ENCODE measurements at places on chromosomes 1 and 21.
A peak's percentile ranks its signal among the peaks of the same experiment; 100 is the strongest.

DNA sequence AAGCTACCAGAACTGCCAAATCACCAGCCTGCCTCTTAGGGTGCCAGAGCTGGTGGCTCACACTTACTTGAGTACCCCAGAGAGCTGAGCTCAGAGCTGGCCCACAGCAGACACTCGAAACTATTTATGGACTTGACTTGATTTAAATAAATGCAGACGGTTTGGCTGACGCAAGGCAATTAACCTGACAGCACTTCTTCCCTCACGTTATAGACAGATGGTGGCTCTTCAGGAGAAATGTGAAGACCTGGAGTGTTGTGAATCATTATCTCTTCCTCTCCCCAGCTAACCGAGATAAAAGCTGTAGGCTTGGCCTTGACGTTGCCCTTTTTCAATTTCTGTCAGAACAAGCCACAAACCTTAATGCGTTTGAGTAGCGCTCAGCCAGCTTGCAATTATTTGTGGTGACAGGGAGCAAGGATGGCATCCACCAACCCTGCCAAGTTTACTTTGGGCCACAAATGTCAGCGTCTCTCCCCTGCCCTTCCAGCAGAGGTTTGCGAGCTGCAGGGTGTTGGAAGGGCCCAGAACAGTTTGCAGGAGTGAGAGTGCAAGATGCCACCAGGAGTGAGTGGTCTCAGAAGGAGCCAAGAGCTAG is 34.0 kb upstream of the BCAR3 start:
- peak; percentile 43 for DNase-seq

DNA sequence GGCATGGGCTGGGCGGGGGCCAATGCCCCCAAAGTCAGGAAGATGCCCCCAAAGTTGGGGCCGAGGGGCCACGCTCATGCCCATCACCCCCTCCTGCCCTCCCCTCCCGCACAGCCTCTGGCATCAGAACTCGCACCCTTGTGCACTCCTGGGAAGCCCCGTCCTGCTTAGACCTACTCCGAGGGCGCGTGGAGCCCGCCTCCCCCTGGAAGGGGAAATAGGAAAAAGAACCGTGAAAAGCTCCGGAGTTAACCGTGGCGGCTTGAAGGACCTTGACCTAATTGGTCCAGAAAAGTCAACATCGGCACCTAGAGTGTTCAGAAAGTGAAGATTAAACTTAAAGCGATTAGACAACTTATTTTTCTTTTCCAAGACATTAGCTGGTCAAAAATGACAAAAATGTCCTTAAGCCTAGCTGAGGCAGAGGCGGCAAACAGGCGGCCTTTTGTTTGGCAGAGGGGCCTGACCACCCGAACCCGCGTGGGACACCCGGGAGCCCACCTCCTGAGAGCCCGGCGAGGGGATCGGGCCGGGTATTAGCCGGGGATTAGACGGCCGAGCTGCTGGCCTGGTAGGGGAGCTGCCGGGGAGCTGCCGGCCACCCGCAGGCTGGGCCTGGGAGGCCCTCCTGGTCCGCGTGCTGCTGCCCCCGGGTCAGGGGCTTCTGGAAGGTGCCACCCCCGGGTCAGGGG is 65.5 kb downstream of the PRDM16 start:
- no peak for DNase-seq

GRCh38 chr1:161956097-161956496 is 67.6 kb downstream of the OLFML2B start:
- no peak for DNase-seq

DNA sequence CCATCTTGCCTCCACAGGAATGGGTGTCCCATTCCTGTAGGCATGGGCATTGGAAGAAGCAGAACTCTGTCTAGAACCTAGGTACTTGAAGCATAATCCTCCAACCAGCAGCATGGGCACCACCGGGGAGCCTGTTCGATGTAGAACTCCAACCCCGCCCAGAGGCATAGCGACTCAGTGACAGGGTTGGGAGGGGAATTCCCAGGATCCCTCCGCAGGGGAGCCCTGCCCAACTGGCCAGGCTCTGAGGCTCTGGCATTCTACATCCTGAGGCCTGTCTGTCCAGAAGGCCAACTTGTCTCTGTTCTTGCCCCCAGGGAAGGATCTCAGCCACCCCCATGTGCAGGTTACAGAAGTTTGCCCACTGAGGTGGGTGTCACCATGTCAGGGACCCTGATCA is 38.2 kb downstream of the CACNA1S start:
- DNase-seq = no peak

GRCh38 chr1:172929006-172929405 is 121.7 kb downstream of the TNFSF18 start:
- DNase-seq = no peak
